ENCODE measurements at places on chromosomes 16 and 17. TPM values are rescaled to one million over a fixed set of nuclear protein-coding genes. Genes with fewer than 3 reads are reported as not detected.

Gene ESRP2
- 3.0 TPM for polyA plus RNA-seq

Gene HP
- 49.0 TPM for polyA plus RNA-seq

Gene SLC5A10
- 0.16 TPM for polyA plus RNA-seq

Gene NEUROD2
- not detected for polyA plus RNA-seq

Gene VPS9D1
- 5.9 TPM for polyA plus RNA-seq

Gene LSM12
- 13.7 TPM for polyA plus RNA-seq

Gene CCL22
- 0.02 TPM for polyA plus RNA-seq
